Lower lobe of right lung (tissue), 2 donors: ENCODE measurements at places on chromosomes 5 and 9. TPM values are rescaled to one million over a fixed set of nuclear protein-coding genes. Genes with fewer than 3 reads are reported as not detected.

Gene SPINK1
- not detected for total RNA-seq

Gene RALGPS1
- total RNA-seq: 17.6 TPM

Gene RPL35
- total RNA-seq: 812 TPM

Gene PTGDS
- total RNA-seq: 225 TPM

Gene MORN5
- 7.7 TPM for total RNA-seq

Gene FPGS
- 55.4 TPM for total RNA-seq

Gene ARHGEF37
- 13.5 TPM for total RNA-seq

Gene PCDHA6
- total RNA-seq: 0.50 TPM

Gene CMYA5
- total RNA-seq: 2.0 TPM

Gene DOCK8
- 112 TPM for total RNA-seq

Gene GARNL3
- total RNA-seq: 7.8 TPM

Gene ZNF300
- total RNA-seq: 2.0 TPM

Gene SLC6A19
- not detected for total RNA-seq

Gene KIAA1958
- 14.1 TPM for total RNA-seq

Gene TOMM5
- total RNA-seq: 59.5 TPM

Gene TNC
- 18.5 TPM for total RNA-seq

Gene KCNN2
- total RNA-seq: 1.2 TPM

Gene OSMR
- 61.6 TPM for total RNA-seq

Gene LMX1B
- 0.21 TPM for total RNA-seq

Gene C5orf34
- total RNA-seq: 1.4 TPM

Gene IFNA21
- total RNA-seq: not detected

Gene B4GALT1
- total RNA-seq: 72.0 TPM

Gene PCDHGA10
- 5.4 TPM for total RNA-seq

Gene CER1
- not detected for total RNA-seq

Gene DBH
- not detected for total RNA-seq

Gene CRB2
- total RNA-seq: not detected

Gene GHR
- total RNA-seq: 5.2 TPM

Gene ARID3C
- not detected for total RNA-seq

Gene SUSD3
- 5.3 TPM for total RNA-seq

Gene LRRC70
- 1.1 TPM for total RNA-seq

Gene TOR2A
- 16.5 TPM for total RNA-seq

Gene SHC3
- 13.2 TPM for total RNA-seq

Gene C9
- 0.27 TPM for total RNA-seq

Gene EGFLAM
- total RNA-seq: 2.4 TPM

Gene WNT8A
- total RNA-seq: not detected

Gene TPPP
- total RNA-seq: 16.2 TPM

Gene SLC12A7
- total RNA-seq: 49.5 TPM

Gene BTNL8
- 5.3 TPM for total RNA-seq

Gene CEP120
- 22.3 TPM for total RNA-seq

Gene IL13
- total RNA-seq: not detected
